ENCODE measurements at places on chromosomes 11 and 22.

GRCh38 chr22:23835484-23836144, 3.2 kb downstream of the DERL3 start:
- DNase-seq, result no peak

DNA sequence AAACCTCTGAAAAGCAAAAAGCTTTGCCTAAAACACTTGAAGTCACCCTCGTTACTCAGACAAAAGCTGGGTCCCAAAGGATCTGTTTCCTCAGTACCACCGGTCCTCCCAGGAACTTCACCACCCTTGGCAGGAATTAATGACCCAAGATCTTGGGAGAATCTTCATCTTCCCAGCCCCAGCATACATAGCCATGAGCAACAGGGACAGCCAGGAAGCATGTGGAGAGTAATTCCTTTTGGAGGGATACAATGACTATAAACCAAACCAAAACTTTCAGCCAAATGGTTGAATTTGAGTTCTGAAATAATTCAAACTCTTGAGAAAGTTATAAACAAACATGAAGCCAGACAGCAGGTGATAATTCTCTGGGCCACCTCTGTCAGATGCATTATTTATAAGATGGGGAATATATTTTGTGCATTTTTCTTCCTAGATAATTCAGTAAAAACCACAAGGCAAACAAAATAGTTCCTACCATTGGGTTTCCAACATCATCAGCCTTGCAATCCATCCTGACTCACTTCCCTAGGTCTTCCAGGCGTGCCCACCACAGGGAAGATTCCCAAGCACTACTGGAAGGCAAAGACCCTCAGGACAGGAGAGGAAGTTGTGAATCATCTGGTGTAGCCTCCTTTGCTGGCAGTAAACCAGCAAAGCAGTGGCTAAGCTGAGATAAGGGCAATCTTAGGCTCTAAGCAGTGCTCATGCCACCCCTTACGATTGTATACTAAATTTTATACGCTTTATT, 71.7 kb upstream of the DRD2 start:
- DNase-seq, result no peak

- no peak for DNase-seq
These were observed 32.4 kb upstream of the ARHGAP32 start for GRCh38 chr11:129224538-129224937.

DNA sequence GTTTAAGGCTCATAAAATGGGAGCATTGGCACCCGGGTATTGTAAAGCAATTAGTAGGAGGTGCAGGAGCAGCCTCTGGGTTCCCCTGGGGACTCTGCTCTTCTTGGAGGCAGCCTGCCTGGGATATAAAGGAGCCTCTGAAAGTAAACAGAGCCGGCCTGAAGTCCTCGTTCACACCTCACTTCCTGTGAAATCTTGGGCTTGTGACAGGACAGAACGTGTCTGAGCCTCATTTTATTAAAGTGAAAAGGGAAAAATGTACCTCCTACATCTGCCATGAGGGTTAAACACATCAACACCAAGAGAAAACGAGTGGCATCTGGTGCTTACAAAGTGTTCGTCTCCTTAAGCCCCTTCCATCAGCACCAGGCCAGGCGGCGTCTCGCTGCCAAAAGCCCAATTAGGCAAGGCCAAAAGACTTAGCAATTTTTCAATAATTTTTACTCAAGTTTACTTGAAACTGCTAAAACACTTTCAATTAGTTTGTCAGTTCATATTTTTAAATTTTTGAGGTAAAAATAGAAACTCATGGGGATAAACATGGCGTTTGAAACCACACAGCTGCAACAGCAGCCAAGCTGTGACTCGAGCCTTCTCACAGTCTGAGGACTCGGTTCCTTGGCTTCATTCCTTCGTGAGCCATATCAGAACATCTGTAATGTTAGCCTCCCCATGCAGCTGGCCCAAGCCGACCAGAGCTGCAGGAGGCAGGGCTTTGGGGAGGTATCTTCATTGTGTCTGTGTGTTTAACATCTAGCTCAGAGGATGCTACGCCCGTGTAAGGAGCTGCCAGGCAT, 33.6 kb downstream of the MAP6 start:
- no peak for DNase-seq

DNA sequence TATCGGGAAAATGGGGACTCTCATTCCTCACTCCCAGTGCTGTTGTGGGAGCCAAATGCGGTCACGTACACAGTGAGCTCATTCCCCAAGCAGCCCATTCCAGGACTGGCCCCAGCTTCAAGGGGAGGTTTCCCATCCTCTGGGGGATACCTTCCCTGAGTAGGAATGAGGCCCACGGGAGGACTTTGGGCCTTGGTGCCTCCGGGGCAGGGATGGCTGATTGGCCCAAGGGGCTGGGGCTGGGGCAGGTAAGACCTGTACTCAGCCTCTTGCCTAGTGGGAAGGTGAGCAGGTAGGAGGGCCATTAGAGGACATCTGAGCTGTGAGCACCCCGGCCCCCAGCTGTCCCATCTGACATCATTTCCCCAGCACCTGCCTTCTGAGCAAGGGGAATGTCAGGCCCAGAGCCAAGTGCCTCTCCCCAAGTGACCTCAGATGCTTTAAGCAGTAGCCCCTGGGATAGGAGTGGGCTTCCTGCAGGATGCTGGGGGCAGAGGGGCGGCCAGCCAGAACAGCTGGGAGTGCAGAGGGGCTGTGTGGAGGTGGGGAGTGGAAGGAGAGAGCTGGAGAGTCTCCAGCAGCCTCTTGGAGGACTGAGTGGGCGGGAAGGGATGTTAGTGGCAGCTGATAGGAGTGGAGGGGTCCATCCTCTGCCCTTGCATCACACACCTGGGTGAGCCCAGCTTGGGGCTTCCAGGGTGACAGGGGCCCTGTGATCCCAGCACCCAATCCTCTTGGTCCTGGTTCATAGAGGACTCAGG, 58.4 kb downstream of the CD82 start:
- no peak for DNase-seq

DNA sequence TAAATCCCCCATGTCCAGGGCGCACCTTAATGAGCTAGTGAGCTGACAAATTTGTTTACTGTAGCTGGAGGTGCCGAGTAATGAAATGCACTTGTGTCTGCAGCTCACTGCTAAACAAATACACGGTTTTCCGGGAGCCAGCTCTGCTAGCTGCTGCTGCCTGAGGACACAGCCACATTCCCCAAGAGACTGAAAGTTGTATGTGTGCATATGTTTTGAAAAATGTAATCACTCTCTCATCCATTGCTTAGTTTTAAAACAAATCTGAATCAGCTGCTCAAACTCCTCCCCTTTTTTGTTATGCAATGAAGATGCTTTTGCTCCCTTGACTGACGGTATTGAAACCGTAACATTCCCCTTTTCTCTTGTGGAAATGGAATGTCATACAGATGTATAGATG, 62.4 kb upstream of the NNMT start:
- DNase-seq, result no peak

DNA sequence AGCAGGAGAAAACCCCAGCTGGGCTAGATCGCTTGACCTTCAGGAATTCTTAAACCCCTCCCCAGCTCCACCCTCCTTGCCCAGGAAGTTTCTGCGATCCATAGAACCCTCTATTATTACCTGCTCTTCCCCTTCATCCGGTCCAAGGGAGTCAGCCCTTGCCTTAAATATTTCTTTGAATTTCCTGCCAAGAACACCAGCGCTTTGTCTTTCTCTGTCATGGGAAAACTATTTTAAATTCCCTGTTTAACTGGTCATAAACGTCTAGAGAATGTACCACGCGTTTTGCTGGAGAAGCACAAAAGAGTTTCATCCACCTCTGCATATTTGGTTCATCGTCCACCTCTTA, 496 bp upstream of the TRAF6 start:
- no peak for DNase-seq

DNA sequence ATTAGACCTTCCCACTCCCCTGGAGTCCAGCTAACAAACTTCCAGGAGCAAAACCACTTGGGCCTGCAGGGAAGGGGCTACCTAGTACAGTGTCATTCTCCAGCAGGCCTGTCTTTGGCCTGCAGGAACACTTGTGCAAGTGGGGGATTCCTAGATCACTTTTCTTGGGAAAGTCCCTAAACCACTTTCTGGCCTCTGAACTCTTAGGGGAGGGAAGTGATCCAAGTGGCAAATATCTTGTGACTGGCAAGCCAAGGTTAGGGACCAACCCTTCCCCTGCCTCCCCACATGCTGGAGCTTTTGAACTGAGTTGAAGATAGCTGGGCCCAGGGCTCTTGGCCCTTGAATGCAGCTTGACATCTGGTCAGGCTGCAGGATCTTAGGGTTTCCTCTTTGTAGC, 17.2 kb downstream of the PPFIBP2 start:
- DNase-seq, result no peak

GRCh38 chr11:86186386-86186785, 58.2 kb upstream of the EED start:
- no peak for DNase-seq

GRCh38 chr22:27937453-27937852, 18.4 kb upstream of the PITPNB start:
- no peak for DNase-seq

- no peak for DNase-seq
These were observed 120.5 kb downstream of the BBOX1 start for GRCh38 chr11:27161071-27161470.

- DNase-seq, result no peak
These were observed 2.3 kb upstream of the MALAT1 start for GRCh38 chr11:65496304-65497140.

GRCh38 chr11:46948378-46949131, 12.0 kb downstream of the CSTPP1 start:
- no peak for DNase-seq

DNA sequence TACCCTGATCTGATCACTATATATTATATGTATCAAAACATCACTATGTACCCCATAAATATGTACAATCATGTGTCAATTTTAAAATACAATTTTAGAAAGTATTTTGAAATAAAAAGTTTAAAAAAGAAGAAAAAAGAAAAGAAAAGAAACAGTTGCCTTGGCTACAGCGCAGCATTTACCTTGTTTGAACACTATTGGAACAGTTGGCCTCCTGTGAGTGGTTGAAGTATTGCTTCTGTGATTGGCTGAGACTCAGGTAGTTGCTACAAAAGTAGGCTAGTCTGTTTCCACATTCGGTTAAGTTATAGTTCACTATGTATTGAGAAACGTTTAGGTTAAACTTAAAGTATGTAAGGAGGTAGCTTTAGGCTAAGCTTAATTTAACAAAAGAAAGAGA, 7.9 kb upstream of the DTX4 start:
- DNase-seq, result no peak

- no peak for DNase-seq
These were observed 77.3 kb downstream of the ARHGEF12 start for GRCh38 chr11:120413480-120413879.

DNA sequence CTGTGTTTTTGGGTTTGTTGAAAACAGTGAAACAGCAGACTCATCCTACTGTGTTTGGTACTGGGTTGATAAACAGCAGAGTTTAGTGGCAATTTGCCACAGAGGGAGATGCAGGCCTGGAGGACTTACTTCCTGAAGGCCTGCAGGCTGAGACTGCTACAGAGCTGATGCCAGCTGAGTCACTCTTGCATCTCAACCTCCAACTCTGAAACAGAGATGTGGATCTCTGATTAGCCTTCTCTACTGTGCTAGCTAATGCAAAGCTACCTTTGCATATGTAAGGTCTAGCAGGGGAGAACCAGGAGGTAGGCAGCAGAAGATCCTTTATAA, 14.3 kb downstream of the ATP5MG start:
- no peak for DNase-seq

- DNase-seq, result no peak
These were observed 19.3 kb downstream of the GTPBP1 start for GRCh38 chr22:38724926-38725571.

GRCh38 chr11:83692675-83693074, 406.5 kb upstream of the CCDC90B start:
- DNase-seq, result no peak

GRCh38 chr11:95556342-95557163, 233.0 kb downstream of the FAM76B start:
- DNase-seq, result peak; percentile 24

DNA sequence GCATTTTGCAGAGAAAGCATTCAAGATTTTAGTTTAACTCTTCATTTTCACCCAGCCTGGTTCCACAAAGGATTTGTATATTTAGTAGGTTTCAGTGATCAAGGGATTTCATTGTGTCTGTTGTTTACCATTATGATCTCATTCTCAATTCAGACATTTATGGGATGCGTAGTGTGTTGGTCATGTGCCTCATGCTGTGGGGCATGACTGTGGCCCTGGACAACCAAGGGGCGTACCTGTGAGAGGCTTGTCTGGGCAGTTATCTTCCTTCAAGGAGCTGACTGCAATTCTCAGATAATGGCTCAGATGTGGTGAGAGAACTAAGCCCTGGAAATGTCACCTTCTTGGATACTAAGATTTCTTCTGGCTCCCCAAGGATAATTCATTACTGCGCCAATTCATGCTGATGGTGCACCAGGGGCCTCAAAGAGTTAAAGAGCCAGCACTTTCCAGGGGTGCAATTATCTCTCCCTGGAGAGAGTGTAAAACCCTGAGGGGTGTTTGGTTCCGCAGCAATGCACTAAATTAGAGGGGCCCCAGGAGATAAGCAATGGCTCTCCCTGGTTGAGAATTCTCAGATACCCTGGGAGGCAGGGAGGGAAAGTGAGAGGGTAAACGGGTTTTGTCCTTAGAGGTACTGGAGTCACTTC, 32.2 kb downstream of the SLC6A5 start:
- no peak for DNase-seq

DNA sequence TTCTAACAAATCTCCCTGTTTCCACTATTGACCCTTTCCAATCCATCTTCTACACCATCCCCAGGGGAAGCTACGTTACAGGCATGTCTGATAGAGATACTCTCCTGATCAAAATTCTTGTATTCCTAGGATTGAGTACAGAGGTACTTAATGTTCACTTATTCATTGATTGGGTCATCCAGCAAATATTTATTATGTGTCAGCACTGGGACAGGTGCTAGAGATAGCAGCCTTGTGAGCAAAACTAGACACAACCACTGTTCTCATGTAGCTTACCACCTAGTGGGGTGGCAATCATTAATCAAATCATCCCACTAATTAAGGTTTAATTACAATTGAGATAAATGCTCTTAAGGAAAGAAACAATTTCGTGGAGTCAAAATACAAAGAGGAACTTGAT, 9.4 kb upstream of the RTCB start:
- DNase-seq, result no peak

GRCh38 chr22:39177791-39178190, 25.3 kb upstream of the CBX7 start:
- no peak for DNase-seq

DNA sequence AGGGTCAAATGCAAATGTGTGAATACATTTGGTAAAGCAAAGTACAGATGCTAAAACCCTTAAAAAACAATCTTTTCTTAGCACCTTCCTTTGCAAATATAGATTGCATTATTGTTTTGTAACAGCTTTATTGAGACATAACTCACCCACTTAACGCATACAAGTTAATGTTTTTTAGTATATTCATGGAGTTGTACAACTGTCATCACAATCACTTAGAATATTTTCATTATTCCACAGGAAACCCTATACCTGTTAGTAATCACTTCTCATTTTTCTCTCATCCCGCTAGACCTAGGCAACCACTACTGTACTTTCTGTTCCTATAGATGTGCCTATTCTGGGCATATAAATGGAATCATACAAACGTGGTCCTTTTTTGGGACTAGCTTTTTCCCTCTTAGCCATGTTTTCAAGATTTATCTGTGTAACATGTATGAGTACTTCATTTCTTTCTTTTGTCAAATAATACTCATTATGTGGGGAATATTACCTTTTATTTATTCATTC, 34.7 kb downstream of the PPP6R3 start:
- DNase-seq, result no peak

- no peak for DNase-seq
These were observed 25.5 kb downstream of the ARHGAP42 start for GRCh38 chr11:100712583-100712982.

Measured in activated CD4-positive, alpha-beta T cell treated with anti-CD3 and anti-CD28 coated beads, Interleukin-2, amount 50 U/mL, for 48 hours (primary cell).